ENCODE measurements at places on chromosomes 3 and 15. TPM values are rescaled to one million over a fixed set of nuclear protein-coding genes. Genes with fewer than 3 reads are reported as not detected.

- no peak for DNase-seq
These were observed 74.9 kb upstream of the CHRNB4 start for GRCh38 chr15:78715930-78716329.

DNA sequence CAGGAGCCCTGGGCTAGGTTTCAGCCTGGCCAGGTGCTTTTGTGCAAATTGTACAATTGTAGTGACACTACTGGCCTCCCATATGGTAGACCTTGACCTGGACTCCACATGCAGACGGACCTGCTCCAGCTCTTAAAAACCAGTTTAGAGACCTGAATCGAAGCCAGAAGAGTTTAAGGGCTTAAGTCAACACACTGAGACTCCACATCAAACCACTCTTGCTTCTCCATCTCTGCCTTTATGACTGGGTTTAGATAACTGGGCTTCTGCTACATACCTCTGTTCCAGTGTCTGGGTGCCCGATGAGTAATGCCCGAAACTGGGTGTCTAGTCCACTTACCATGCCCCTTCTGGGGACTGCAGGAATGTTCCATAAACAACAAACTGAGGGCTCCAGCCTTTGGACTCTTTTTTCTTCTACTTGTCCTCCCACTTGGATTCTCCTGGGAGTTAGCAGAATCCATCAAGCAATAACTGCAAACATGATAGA, 32.8 kb downstream of the TMEM212 start:
- no peak for DNase-seq

- no peak for DNase-seq
These were observed 5.0 kb downstream of the GTPBP8 start for GRCh38 chr3:112995800-112996199.

DNA sequence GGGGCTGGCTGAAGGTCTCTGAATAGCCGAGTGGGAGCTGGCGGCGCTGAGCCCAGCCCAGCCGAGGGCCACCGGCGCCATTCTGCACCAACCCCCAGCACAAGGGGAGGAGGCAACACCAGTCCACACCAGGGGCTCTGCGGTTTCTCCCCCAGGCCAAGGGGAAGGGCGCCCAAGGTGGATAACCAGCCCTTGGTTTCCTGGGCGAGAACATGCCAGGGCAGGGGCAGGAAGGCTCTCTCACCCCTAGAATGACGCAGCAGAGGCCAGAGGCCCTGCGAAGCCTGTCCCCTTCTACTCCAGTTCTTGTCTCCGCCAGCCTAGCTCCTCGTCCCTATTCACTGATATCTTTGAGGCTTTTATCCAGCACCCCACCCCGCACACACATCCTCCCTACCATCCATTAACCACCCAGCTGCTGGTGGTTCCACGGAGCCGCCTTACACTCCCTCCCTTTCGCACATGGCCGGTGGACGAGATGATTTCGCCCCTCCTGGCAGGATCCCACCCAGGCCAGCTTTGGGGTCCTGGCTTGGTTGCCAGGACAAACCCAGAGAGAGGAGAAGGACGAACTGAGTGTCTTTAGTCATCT, 1.3 kb downstream of the RBPMS2 start:
- no peak for DNase-seq

GRCh38 chr15:59179717-59180116, 26.9 kb upstream of the LDHAL6B start:
- no peak for DNase-seq

GRCh38 chr3:17901893-17902292, 159.5 kb upstream of the TBC1D5 start:
- DNase-seq: no peak

GRCh38 chr15:77118882-77119321, 48.0 kb upstream of the TSPAN3 start:
- no peak for DNase-seq

TMEM44 gene
- 3.1 TPM for total RNA-seq
